CMK (cell line): ENCODE measurements at places on chromosomes 2 and 18.

DNA sequence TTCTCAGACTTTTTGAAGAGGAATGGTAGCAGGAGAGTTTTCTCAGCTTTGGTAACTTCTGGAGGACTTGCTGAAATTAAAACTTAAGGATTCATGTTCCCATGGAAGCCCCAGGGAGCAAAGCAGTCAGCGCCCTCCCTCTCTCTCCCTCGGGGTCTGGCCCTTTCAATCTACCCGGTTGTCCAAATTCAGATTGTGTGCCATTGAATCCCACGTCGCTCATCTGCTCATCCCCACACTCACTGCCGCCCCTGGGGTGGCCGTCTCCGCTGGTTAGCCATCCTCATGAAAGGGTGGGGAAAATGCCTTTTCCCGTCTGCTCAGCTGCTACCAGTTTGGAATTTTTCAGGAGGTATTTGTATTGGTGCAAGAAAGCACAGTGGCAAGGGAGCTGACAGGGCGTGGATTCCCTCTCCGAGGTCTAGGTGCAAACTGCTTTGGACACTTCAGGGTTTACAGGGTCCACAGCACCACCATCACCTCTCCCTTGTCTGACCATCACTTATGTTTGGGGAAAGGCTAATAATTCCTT lies 27.1 kb downstream of the MCFD2 start:
- DNase-seq: no peak

GRCh38 chr18:74064510-74064909 lies 83.1 kb downstream of the FBXO15 start:
- no peak for DNase-seq

- peak; percentile 32 for DNase-seq
Observed at GRCh38 chr18:48230467-48231113, 178.6 kb downstream of the ZBTB7C start.

DNA sequence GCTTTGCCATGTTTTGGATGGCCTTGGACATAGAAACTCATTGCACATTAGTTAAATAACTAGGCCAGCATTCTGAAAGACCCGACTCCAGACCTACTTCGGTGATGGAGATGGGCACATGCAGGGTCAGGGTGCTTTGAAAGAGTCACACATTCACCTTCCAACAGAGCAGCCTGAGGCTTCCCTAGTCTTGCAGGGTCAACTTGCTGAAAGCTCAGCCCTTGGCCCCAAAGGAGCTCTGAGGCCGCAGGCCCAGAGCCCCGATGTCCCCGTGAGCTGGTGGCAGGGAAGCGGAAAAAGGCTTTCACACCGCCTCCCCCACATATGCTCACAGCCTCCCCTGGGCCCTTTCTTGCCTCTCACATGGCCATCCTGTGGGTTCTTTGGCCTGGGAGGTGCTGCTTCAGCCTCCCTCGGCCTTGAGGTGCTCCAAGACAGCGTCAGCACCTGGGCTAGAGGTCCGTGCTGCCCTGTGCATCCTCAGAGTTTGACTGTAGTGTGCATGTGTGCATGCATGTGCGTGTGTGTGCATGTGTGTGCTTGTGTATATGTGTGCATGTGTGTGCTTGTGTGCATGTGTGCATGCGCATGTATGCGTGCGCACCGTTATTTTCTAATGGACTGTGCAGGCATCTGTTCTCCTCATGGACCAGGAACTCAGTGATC lies 21.6 kb downstream of the LDLRAD4 start:
- DNase-seq: no peak

DNA sequence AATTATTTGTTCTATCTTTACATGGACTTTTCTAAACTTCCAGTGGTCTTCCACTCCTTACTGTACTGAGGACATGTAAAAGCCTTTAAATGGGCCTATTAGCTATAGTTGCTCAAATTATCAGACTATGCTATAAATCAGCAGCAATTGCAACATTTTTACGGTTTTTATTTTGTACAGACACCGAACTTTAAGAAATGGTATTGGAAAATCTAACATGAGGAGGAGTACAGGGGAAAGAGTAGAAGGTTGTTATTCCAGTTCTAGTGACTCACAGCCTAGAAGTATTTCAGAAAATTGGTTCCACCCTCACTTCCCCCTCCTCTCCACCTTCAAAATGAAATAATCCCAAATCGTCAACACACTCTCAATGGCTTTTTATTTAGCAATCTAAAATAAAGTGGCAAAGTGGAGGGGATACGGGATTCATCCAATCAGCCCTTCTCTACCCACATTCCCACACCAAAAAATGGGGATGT lies 1.1 kb downstream of the NCKAP1 start:
- no peak for DNase-seq

DNA sequence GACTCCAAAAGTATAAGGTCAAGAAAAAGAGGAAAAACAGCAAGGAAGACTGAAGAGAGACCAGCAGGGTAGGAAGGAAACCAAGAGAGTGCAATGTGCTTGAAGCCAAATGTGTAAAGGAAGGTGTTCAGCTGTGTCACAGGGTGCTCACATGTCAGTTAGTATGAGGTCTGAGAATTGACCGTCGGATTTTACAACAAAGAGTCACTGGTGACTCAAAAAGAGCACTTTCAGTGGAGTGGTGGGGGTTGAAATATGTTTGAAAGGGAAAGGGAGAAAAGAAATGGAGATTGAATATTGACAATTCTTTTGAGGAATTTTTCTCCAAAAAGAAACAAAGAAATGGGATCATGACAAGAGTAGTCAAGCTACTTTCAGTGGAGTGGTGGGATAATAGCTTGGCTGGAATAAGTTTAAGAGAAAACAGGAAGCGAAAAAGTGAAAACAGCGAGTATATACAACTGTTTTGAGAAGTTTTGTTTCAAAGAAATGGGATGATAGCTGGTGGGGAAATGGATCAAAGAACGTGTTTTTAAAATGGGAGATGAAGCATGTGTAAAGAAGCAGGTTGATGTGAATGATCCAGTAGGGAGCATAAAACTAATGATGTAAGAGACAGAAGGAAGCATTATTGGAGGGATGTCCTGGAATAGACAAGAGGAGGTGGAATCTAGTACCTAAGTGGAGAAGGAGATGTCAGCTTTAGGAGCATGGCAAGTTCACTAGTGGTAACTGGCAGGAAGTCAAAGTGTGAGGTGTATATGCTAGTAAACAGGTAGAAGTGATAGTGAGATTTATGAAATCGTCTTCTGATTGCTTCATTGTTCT lies 3.6 kb upstream of the TSPYL6 start:
- no peak for DNase-seq

DNA sequence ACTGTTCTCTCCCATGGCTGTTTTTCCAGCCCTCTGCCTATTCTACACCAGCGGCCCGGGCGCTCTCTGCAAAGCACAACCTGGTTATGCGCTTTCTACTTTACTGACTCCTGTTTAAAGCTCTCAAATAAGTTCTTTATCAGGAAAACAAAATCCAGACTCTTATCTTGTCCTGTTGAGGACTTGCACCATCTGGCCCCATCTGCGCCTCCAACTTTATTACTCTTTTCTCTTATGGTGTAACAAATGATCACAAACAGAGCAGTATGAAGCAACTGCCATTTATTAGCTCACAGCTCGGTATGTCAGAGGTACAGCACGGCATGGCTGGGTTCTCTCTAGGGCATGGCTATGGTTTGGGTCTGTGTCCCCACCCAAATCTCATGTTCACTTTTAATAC lies 236.5 kb upstream of the NT5C1B start:
- no peak for DNase-seq

DNA sequence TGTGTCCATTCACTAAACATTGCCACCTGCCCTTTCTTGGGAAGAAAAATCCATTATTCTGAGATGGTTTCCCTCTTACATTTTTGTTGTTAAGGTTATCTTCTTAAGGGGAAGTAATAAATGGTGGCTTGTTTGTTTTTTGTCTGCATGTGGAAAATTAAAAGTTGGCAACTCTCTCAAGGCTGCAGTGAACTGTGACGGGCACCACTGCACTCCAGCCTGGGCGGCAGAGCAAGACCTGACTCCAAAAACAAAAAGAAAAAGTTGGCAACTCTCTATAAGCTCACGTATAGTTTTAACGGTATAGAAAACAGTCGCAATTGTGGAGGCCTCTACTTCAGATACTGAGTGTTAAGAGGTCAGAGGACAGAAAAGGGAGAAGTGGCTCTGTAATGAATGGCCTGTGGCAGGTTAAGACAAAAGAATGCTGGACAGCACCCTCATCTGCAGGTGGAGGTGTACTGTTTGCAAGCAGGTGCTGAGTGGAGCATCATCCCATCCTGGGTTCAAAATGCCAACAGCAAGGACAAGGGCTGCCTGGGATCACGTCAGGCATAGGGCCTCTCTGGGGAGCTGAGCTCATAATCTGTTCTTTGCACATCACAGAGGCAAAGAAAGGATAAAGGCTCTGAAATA lies 16.7 kb downstream of the L3MBTL4 start:
- no peak for DNase-seq

DNA sequence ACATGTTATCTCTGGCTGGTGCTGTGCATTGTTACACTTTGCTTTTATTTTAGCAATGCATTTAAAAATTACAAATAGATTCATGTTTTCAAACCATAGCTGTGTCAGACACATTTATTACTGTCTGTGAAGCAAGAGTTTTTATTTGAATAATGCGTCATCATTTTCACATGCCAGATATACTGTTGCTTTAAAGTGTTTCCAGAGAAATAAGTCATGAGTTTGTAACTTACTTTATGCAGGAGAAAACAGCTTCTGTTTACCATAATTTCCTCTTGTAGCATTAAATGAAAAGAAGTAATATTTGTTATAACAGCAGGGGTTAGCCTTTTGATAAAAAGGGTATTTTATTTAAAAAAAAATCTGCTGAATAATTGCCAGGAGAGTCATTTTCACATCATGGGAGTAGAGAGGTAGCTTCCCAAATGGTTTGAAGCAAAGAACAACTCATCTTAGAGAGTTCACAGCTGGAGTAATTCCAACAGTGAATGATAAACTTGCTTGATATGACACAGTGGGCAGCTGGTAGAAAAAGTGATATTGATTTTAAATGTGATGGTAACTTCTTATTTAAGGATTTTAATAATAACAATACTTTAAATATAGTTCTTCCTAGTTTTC lies 1274.5 kb upstream of the CRIM1 start:
- no peak for DNase-seq

DNA sequence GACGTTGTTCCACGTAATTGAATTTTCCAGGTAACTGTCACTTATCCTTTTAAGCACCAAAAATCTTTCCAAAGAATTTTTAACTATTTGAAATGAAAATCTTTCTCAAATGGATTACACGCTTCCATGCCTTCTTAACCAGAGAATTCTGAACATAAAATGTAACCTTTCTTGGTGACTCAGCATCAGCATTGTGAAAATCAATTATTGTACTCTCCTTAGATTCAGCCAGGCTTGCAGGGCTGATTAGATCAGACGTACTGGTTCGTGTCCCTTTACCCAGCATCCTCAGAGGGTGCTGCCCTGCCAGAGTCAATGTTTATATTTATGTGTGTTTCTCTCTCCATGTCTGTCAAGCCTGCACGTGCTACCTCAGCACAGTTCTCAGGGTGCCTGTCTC lies 623.9 kb downstream of the CNTNAP5 start:
- DNase-seq: no peak

DNA sequence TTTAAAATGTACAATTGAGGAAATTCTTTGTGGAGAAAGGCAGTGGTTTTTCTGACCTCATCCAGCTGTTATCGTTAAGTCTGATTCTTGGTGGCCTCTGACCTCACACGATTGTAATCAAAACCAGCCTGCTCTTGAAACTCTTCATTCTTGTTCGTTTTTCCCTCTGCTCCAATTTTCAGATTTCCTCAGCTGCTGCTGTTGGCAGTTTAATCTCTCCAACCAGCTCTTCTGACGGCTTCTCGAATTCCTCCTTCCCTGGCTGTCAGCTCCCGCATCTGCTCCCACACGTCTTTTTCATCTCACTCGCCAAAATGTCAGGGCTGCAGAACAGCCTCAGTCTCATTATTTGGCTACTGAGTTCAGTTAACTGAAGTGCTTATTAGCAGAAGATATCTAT lies 136.1 kb downstream of the DCDC2C start:
- DNase-seq: no peak

DNA sequence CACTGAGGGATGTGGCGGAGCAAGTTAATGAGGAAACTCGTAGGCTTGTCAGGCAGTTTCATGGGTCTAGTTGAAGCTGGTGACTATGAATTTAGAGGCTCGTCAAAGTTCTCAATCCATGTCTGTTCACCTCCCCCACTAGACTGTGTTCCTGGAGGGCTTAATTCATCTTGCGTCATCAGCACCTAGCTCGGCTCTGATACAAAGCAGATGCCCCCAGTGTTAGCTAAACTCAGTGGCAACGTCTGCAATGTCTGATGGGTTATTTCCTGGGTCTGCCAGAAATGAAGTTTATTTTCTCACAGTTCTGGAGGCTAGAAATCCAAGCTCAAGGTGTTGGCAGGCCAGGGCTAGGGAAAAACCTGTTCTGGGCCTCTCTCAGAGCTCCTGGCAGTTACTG lies 140.6 kb downstream of the PID1 start:
- DNase-seq: no peak
